ENCODE measurements at places on chromosomes 6 and 20. TPM values are rescaled to one million over a fixed set of nuclear protein-coding genes. Genes with fewer than 3 reads are reported as not detected.

Gene TRIM10
- not detected for total RNA-seq

GRCh38 chr6:96777113-96777512 lies 60.2 kb downstream of the GPR63 start:
- no peak for DNase-seq

Gene NRM
- total RNA-seq, result 4.1 TPM

DNA sequence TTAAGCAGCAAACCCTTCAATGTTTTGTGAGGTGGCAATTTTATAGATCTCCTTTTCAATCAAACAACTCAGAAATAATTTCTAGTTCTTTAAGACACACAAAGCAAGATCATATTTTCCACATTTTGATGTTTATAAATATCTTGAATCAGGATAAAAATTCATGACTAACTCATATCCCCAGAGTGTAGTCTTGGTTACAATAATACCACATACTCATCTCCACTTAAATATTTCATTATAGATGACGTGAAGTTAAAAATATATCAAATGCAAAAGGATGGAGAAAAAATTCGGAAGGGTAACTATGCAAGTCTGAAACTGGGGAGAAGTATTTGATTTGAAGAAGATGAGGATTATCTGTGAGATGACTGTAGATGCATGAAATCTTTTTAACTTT lies 59.8 kb upstream of the HIVEP1 start:
- DNase-seq, result no peak

DNA sequence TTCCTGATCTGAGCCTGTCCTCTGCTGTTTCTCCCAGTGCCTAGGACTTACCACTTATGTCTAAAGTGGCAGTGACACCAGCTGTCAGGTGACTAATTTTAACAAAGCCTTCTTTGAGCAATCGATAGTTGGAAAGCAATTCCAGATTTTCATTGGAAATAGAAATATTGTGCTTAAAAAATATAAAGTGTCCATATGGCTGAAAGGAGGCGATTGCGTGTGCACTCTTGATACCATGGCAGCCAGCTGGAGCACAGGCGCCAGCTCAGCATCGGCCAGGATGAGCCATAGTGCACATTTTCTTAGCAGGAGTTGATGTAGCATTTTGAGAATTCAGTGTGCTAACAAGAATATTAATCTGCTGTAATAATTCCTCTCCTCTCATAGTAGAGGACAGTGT lies 70.0 kb downstream of the LRRC1 start:
- no peak for DNase-seq

Gene SLC25A27
- total RNA-seq, result 10.0 TPM

- DNase-seq, result no peak
Observed at GRCh38 chr6:33882154-33882553, 78.4 kb upstream of the MLN start.
